ENCODE measurements at places on chromosomes 11 and 22. TPM values are rescaled to one million over a fixed set of nuclear protein-coding genes. Genes with fewer than 3 reads are reported as not detected.
A peak's percentile ranks its signal among the peaks of the same experiment; 100 is the strongest.

DNA sequence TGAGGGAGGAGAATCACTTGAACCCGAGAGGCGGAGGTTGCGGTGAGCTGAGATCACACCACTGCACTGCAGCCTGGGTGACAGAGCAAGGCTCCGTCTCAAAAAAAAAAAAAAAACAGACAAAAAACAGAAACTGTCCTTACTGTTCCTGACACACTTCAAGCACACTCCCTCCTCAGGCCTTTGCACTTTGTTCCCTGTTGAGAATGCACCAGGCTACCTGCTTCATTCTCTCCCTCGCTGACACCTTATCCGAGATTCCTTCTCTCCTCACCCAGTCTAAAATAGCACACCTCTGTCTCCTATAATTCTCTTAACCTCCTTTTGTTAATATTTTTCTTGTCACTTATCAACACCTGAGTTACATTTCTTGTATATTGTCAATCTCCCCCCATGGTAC, 32.3 kb upstream of the TECTA start:
- DNase-seq, result no peak

DNA sequence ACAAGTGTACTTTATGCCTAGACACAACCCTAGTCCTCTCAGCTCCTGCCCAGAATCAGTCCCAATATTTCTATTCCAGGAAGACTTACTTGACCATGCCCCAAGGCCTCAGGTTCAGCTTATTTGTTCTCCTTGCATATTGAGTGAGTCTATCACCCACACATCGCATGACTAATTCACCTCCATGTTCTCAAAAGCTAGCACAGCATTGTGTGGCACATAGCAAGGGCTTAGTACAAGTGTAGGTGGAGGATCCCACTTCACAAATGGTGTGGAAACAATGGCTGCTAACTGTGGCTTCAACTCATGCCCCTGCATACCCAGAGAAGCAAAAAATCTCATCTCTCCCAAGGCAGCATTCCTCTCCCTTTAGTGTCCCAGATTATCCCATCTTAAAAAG, 602.6 kb upstream of the API5 start:
- DNase-seq, result no peak

GRCh38 chr22:43017525-43018460, 2.8 kb upstream of the PACSIN2 start:
- no peak for DNase-seq

The NTM gene
- 14.6 TPM for total RNA-seq

GRCh38 chr11:27241311-27242122, 121.5 kb downstream of the CCDC34 start:
- no peak for DNase-seq

DNA sequence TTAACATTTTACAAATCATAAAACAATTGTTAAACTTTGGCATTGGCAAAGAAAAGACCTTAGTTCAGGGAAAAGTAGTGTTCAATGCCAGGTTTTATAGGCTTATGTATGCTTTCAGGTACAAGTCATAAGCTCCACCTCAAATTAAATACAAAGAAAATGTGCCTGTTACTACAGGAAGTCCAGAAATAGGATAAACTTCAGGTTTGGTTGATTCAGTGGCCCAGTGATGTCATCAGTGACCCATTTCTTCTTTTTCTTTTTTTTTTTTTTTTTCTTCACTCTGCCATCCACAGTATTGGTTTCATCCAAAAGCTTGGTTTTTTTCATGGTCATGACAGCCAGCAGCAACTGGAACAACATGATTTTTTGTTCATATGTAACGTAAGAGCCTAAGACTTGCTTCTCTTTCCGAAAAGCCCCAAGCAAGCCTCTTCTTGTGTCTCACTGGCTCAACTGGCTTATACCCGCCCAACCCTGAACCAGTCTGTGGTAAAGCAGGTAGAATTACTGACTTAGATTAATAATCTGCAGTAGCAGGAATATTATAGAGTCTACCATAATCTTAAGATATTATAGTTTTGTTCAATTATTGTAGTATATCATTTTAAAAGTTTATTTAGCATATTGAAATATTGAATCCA, 46.2 kb downstream of the TTC17 start:
- DNase-seq, result no peak

DNA sequence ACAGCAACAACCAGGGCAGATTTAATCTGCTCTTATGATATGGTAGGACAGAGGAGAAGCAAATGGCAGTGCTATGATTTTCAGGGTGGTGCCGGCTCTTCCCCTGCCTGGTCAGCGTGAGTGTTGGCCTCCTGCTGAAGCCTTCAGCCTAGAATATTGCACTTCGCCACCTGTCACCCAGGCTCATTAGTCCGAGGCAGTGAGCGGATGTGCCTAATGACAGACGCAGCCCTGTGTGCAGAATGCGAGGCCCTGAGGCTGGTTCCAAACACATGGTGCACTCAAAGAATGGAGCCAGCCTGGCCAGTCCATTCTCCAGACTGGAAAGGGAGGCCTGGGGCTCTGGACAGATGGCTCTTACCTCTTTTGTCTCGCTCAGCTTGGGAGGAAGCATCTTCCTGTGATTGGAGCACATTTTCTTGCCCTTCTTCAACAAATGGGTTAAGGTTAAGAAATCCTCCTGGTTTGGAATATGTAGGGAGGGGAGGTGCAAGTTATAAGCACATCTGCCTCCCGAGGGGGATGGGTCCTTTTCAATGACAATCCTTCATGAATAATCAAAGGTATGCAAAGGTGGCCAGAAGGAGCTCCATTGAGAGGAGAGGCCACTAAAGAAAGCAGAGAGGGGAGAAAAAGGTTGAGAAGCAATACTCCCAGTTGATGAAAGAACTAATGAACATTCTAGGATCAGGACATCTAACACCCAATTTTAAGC, 39.7 kb upstream of the GALNT18 start:
- DNase-seq, result peak; percentile 22

Data from GM23338 (cell line).